Suprapubic skin (tissue), 4 donors: ENCODE measurements at places on chromosomes 11 and 22. TPM values are rescaled to one million over a fixed set of nuclear protein-coding genes. Genes with fewer than 3 reads are reported as not detected.

BIRC3 gene
- 10.1 TPM for total RNA-seq

KIAA0930 gene
- total RNA-seq = 50.4 TPM

LARGE2 gene
- total RNA-seq = 27.2 TPM

PRODH gene
- total RNA-seq = 70.7 TPM

PDGFB gene
- 11.0 TPM for total RNA-seq

TRIM6 gene
- total RNA-seq = 0.72 TPM

APOL5 gene
- total RNA-seq = 0.42 TPM

CBLIF gene
- not detected for total RNA-seq

OR10D3 gene
- not detected for total RNA-seq

P2RX6 gene
- total RNA-seq = 1.0 TPM

DNA sequence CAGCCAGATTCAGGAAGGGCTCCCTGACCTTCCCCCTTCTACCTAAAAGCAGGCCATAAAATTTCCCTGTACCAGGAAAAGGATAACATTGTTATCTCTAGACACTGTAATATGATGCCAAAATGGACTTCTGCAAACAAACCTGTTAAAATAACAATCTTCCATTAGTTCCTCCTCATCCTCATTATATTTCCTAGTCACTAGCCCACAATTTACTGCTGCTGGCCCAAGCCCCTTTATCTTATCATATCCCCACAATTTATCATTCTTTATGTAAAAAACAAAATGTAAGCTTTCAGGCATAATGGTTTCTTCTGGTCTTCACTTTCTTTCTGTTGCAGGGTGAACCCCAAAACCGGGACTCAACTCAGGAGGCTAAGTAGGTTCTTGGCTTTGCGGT lies 1132.1 kb upstream of the CNTN5 start:
- no peak for DNase-seq
- H3K36me3 ChIP-seq = no peaks in the 10 kb centered on the region
- H3K4me1 ChIP-seq = no peaks in the 10 kb centered on the region
- H3K4me3 ChIP-seq = no peak overlapping the region

GRCh38 chr11:128926000-128926399 lies 16.7 kb downstream of the TP53AIP1 start:
- H3K27ac ChIP-seq = no peak overlapping the region
- DNase-seq = no peak
- no peaks in the 10 kb centered on the region for H3K4me1 ChIP-seq
- no peaks in the 10 kb centered on the region for H3K27me3 ChIP-seq
- H3K36me3 ChIP-seq = no peaks in the 10 kb centered on the region
- no peak overlapping the region for H3K4me3 ChIP-seq

- no peak for DNase-seq
- no peak overlapping the region for H3K4me3 ChIP-seq
- H3K4me1 ChIP-seq = no peaks in the 10 kb centered on the region
- no peaks in the 10 kb centered on the region for H3K27me3 ChIP-seq
Observed at GRCh38 chr11:105861225-105861624, 160.8 kb downstream of the MSANTD4 start.

DNA sequence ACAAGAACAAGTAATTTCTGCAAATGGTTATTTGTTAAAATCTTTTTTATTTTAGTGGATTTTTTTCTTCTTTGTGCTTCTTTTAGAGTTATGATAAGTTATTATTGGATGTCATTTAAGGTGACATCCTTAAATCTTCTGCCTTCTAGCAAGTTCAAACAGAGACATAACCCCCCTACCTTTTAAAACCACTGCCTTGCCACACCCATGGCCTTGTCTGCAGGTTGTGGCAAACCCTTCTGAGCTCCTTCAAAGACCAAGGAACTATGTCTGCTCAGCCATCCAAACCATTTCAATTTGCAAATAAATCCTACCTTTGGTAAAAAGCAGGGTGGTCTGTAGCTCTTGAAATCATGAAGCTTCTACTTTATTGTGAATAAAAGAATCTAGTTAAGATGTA lies 241.6 kb downstream of the FAM76B start:
- H3K4me3 ChIP-seq = no peak overlapping the region
- H3K36me3 ChIP-seq = no peaks in the 10 kb centered on the region
- no peaks in the 10 kb centered on the region for H3K27me3 ChIP-seq
- DNase-seq = no peak

DNA sequence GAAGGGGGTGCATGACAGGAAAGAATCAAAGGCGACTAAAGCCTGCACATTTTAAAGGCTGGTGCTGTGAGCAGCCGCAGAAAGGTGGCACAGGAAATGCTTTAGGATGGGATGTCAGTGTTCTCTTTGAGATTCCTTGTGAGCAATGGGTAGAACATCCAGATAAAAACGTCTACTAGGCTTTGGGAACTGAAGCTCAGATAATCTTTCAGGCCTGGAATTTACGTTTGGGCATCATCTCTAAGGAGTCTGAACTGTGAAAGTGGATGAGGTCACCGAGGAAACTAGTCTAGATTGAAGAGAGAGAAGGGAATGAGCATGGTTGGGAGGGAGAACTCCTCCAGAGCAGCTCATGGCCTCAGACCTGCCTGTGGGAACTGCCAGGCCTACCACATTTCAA lies 65.7 kb downstream of the FLI1 start:
- H3K4me1 ChIP-seq = no peaks in the 10 kb centered on the region
- H3K27ac ChIP-seq = no peak overlapping the region
- no peak for DNase-seq
- H3K4me3 ChIP-seq = no peak overlapping the region

GRCh38 chr22:37014415-37014806 lies 4.8 kb downstream of the TST start:
- no peaks in the 10 kb centered on the region for H3K36me3 ChIP-seq
- no peak overlapping the region for H3K27ac ChIP-seq
- no peak for DNase-seq
- no peaks in the 10 kb centered on the region for H3K27me3 ChIP-seq
- peaks cover 36% of the 10 kb centered on the region for H3K4me1 ChIP-seq
- H3K4me3 ChIP-seq = no peak overlapping the region

- H3K4me1 ChIP-seq = no peaks in the 10 kb centered on the region
- H3K36me3 ChIP-seq = no peaks in the 10 kb centered on the region
- no peak overlapping the region for H3K4me3 ChIP-seq
- DNase-seq = no peak
- H3K27me3 ChIP-seq = no peaks in the 10 kb centered on the region
Observed at GRCh38 chr11:29623144-29623722, 393.6 kb downstream of the KCNA4 start.

DNA sequence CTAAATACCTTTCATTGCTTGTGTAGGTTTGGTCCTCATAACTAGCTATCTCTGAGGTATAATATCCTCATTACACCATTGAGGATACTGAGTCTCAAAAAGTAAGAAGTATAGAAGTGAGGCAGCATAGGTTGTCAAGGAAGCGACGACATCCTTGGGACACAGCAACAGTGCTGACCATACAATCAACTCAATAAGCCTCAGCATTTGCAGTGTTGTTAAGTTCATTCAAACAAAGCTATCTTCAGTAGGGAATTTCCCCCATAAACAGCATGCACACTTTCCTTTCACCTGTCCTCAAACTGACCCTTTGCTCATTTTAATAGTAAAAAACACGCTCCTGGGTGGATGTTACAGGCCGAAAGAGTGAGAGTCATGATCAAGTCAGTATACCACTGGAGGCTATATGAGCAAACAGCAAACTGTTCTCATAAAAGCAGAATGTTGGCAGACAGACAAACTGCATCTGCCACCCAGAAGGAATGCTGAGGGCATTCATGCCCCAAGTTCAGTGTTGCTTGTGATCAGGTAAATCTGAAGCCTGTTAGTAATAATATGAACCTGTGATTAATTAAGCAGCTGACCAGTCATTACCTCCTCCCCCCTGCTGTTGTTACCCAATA lies 756.2 kb upstream of the TENM4 start:
- no peak for DNase-seq
- H3K27ac ChIP-seq = no peak overlapping the region
- H3K4me3 ChIP-seq = no peak overlapping the region
- H3K27me3 ChIP-seq = no peaks in the 10 kb centered on the region
- no peaks in the 10 kb centered on the region for H3K4me1 ChIP-seq
- no peaks in the 10 kb centered on the region for H3K36me3 ChIP-seq

GRCh38 chr11:101470881-101471520 lies 112.8 kb downstream of the TRPC6 start:
- no peak overlapping the region for H3K4me3 ChIP-seq
- no peak overlapping the region for H3K27ac ChIP-seq
- H3K36me3 ChIP-seq = no peaks in the 10 kb centered on the region
- H3K4me1 ChIP-seq = peaks cover 11% of the 10 kb centered on the region
- no peaks in the 10 kb centered on the region for H3K27me3 ChIP-seq

DNA sequence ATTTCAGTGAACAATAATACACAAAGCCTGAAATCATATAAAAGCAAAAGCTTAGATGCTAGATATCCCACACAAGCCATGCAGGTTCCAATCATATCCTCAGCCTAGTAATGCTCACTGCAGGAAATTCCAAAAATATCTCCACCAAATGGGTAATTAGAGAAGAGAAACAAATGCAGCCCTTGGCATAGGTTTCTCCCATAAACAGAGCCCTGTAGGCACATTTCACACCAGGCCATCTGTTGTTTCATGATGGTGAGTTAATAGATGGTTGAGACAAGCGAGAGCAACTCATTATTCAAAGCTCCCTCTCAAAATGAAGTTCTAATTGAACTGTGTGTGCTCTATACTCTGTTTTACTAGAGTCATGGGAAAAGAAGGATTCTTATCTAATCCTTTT lies 154.6 kb upstream of the TRPC6 start:
- no peaks in the 10 kb centered on the region for H3K4me1 ChIP-seq
- no peaks in the 10 kb centered on the region for H3K27me3 ChIP-seq
- no peak overlapping the region for H3K4me3 ChIP-seq
- no peak for DNase-seq
- H3K27ac ChIP-seq = no peak overlapping the region

DNA sequence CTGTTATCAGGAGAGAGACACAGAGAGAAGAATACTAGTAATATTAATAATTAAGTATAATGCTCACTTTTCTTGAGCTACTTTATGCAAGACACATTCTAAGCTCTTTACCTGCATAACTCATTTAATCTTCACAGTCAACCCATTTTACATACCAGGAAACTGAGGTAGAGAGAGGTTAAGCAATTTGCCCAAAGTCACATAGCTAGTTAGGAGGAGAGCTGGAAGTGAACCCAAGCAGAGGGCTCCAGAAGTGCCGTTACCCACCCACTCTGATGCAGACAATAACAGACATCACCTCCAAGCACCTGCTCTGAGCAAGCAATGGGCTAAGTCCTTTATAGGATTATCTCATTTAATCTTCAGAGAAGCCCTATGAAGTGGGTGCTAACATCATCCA lies 24.8 kb downstream of the MICAL2 start:
- H3K36me3 ChIP-seq = no peaks in the 10 kb centered on the region
- no peak overlapping the region for H3K27ac ChIP-seq
- no peak overlapping the region for H3K4me3 ChIP-seq
- no peaks in the 10 kb centered on the region for H3K27me3 ChIP-seq
- peaks cover 68% of the 10 kb centered on the region for H3K4me1 ChIP-seq

- no peak overlapping the region for H3K4me3 ChIP-seq
- H3K27ac ChIP-seq = no peak overlapping the region
- H3K4me1 ChIP-seq = no peaks in the 10 kb centered on the region
- H3K27me3 ChIP-seq = no peaks in the 10 kb centered on the region
- no peak for DNase-seq
Observed at GRCh38 chr11:68263444-68264035, 8.2 kb downstream of the C11orf24 start.

- H3K4me3 ChIP-seq = no peak overlapping the region
- peaks cover 6% of the 10 kb centered on the region for H3K36me3 ChIP-seq
- DNase-seq = no peak
- no peak overlapping the region for H3K27ac ChIP-seq
- no peaks in the 10 kb centered on the region for H3K27me3 ChIP-seq
Observed at GRCh38 chr22:30919973-30920372, 48.6 kb downstream of the MORC2 start.

GRCh38 chr11:66318600-66318970 lies 1.7 kb upstream of the CD248 start:
- peaks cover 54% of the 10 kb centered on the region for H3K4me1 ChIP-seq
- H3K27ac ChIP-seq = peak overlapping the region; percentile 78
- H3K27me3 ChIP-seq = no peaks in the 10 kb centered on the region
- no peak for DNase-seq
- H3K4me3 ChIP-seq = no peak overlapping the region
